ENCODE measurements at places on chromosomes 13 and 19.

DNA sequence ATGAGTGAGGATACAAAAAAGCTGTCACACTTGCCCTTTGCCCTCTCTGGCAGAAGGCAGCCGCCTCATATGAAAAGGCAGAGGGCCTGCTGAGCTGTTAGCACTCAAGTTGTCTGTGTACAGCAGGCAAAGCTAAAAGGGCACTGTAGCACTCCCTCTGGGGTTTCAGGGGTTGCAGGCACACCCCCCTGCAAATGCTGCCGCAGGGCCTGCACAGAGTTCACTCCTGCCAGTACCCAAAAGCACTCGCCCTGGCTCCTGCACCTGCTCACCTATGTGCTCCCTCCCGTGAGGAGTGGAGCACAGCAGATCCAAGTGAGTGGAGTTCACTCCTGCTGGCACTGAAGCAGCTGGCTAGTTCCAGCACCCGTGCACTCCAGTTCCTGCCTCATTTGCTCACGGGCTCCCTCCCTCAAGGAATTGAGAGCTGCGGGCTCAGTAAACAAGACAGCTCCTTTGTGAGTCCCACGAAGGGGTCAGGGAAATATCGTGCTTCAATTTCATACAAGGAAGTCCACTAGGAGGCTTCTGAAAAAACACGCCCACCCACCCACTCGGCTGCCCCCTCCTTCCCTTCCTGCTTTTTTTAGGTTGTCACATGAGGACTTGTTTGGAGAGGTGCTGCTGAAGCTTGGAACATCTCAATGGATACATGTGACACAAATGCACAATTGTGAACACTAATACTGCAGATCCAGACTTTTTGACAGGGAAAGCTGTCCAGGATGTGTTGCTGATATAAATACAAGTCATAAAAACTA, 9.9 kb upstream of the RCBTB2 start:
- DNase-seq, result no peak

GRCh38 chr13:21324803-21325202, 134.3 kb downstream of the ZDHHC20 start:
- DNase-seq, result no peak

GRCh38 chr19:32624410-32624809, 43.4 kb downstream of the PDCD5 start:
- DNase-seq, result no peak

DNA sequence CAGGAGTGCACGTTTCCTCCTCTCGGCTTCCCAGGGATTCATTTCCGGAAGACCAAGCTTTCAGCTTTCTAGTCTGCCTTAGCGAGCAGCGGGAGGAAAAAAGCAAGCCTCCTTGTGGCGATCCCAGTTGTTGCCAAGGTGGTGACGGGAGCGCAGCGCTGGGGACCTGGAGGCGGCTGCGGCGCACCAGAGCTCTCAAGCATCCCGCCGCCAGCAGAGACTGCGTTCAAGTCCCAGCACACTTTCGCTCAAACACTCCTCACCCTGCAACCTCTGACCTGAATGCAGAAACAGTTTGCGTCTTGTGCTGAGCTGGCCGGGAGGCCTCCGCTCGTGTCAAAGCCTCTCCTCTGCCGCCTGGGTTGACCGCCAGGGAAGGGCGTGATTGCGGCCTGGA, 4.9 kb downstream of the GSX1 start:
- no peak for DNase-seq

DNA sequence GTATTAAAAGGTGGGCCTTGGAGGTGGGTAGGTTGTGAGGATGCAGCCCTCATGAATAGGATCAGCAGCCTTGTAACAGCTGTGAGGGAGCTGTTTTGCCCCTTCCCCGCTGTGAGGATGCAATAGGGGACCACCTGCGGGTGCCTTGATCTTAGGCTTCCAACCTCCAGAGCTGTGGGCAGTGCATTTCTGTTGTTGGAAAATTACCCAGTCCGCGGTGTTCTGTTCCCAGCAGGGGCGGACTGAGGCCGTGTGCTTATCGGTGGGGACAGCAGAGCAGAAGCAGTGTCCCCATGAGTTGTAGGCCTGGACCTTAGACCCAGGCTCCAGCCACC, 54.8 kb upstream of the TEX29 start:
- DNase-seq, result no peak

DNA sequence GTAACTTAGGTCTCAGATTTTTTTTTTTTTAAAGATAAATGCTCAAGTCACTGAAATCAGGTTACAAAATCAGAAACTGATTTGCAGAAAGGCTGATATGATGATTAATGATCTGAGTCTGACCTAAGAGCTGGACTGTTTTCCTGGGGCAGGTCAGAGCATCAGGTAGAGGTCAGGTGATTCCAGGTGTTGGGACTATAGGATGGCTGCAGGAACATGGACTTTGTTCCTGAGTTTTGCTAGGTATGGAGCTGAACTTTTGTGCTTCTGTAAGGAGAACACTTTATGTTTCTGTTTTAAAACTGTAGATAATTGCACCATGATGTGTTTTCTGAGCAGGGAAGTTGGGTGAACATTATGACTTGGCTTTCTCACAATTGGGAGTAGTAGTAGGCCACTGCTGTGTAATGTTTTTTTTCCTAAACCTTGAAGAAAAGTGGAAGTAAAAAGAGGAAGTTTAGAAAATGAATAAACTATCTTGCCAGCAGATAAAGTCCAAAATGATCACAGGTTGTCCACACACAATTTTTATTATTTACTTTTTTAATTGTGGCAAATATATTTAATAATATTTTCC, 297.2 kb downstream of the DCT start:
- no peak for DNase-seq

- no peak for DNase-seq
These were observed 1669.9 kb upstream of the SPRY2 start for GRCh38 chr13:82010780-82011179.

DNA sequence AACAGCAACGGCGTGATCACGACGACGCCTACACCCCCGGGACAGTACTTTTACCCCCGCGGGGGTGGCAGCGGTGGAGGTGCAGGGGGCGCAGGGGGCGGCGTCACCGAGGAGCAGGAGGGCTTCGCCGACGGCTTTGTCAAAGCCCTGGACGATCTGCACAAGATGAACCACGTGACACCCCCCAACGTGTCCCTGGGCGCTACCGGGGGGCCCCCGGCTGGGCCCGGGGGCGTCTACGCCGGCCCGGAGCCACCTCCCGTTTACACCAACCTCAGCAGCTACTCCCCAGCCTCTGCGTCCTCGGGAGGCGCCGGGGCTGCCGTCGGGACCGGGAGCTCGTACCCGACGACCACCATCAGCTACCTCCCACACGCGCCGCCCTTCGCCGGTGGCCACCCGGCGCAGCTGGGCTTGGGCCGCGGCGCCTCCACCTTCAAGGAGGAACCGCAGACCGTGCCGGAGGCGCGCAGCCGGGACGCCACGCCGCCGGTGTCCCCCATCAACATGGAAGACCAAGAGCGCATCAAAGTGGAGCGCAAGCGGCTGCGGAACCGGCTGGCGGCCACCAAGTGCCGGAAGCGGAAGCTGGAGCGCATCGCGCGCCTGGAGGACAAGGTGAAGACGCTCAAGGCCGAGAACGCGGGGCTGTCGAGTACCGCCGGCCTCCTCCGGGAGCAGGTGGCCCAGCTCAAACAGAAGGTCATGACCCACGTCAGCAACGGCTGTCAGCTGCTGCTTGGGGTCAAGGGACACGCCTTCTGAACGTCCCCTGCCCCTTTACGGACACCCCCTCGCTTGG, 966 bp downstream of the JUNB start:
- peak; percentile 20 for DNase-seq

- DNase-seq, result peak; percentile 35
These were observed 59.3 kb downstream of the PEPD start for GRCh38 chr19:33462112-33462791.

- no peak for DNase-seq
These were observed 114.6 kb downstream of the KDM4B start for GRCh38 chr19:5083547-5083965.

DNA sequence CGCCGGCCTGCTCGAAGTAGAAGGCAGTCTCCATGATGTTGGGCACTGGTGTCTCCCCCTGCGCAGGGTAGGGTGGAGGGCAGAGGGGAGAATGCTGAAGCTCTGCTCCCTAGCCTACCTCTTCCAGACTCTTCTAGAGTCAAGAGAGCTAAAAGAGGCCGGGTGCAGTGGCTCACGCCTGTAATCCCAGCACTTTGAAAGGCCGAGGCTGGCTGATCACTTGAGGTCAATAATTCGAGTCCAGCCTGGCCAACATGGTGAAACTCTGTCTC, 10.2 kb downstream of the RSPH6A start:
- no peak for DNase-seq

GRCh38 chr19:281992-282391, 9.2 kb downstream of the PLPP2 start:
- DNase-seq, result no peak

- no peak for DNase-seq
These were observed 179.8 kb upstream of the RFC3 start for GRCh38 chr13:33637978-33638743.

DNA sequence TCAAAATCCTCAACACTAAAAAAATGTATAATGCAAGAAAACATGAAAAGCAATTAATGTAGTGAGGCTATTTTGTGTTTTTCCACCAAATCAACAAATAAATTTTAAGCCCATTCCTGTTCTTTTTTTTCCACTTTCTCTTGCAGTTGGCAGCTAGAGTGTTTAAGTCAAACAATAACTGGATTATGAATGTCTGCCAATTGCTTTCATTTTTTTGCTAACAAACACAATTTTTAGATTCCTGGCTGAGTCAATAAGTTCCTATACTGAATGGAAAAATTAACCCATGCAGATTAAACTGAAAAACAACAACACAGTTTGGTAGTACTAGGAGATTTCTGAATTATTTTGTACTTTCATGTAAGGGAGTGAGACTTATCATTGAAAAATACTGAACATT, 232.4 kb downstream of the SLITRK5 start:
- DNase-seq, result no peak

DNA sequence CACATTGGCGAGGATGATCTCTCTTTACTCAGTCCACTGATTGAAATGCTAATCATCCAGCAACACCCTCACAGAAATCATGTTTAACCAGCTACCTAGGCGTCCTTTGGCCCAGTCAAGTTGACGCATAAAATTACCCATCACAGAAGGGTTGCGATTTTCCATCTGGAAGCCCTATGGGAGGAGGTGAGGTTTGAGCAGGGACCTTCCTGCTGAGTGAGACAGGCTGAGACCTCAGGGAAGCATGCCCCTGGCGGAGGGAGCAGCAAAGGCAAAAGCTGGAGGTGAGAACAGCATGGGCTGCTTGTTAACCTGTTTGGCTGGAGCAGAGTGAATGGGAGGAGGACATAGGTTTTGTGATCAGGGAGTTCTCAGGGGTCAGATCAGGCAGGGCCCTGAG, 7.3 kb downstream of the TTC9B start:
- no peak for DNase-seq

- no peak for DNase-seq
These were observed 27.2 kb upstream of the CALM3 start for GRCh38 chr19:46573679-46574498.

DNA sequence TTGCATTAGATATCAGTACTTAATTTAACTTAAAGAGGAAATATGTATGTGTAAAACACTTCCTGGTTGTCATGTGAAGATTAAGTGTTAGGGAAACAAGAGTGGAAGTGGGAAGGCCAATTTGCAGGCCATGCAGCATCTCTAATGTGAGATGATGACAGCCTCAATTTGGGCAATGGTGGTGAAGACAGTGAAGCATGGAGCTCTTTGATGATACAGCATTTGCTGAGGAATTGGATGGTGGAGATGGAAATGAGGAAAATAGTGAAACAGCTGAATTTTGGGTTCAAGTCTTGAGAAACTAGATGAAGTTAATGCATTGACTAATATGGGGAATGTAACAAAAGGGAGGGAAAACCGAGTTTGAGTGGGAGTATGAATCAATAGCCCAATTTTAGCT, 231.7 kb upstream of the MIR17HG start:
- DNase-seq, result no peak

DNA sequence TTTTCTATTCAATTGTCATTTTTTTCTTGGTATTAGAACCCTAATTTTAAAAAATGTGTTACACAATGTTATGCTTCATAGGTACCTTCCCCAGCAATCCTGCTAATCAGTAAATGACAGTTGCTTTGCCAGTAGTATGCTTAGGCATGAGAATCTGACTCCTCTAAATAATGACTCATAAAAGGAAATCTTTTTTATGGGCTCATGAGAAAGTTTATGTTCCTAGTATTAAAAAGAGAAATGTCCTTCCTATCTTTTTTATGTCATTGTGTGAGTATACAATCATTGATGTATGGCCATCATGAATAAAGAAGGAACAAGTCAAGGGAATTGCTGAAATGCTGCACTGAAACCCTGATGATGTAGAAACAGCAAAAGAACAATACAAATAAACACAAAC, 1237.7 kb upstream of the PCDH20 start:
- no peak for DNase-seq

All from NCI-H1694 treated with DMSO at 0.1 percent for 48 hours (cell line).